A549 treated with AZD2906 at 1 μM for 4 hours (cell line): ENCODE measurements at places on chromosomes 4 and X. TPM values are rescaled to one million over a fixed set of nuclear protein-coding genes. Genes with fewer than 3 reads are reported as not detected.

Gene CDKL5
- 4.8 to 6.7 TPM (median 6.3 TPM) in 5 replicates for total RNA-seq

Gene MND1
- 11.6 to 16.9 TPM (median 13.3 TPM) in 5 replicates for total RNA-seq

Gene F8A3
- total RNA-seq: 0.56 to 1.3 TPM (median 1.0 TPM) in 5 replicates

Gene PABPC4L
- total RNA-seq: 0.03 to 0.10 TPM (median 0.06 TPM) in 5 replicates

Gene FANCB
- 2.3 to 3.6 TPM (median 2.7 TPM) in 5 replicates for total RNA-seq

Gene ZNF157
- 0.03 to 0.04 TPM in 2 of 5 replicates, not detected in the others for total RNA-seq
